ENCODE measurements at places on chromosomes 1 and 21.

DNA sequence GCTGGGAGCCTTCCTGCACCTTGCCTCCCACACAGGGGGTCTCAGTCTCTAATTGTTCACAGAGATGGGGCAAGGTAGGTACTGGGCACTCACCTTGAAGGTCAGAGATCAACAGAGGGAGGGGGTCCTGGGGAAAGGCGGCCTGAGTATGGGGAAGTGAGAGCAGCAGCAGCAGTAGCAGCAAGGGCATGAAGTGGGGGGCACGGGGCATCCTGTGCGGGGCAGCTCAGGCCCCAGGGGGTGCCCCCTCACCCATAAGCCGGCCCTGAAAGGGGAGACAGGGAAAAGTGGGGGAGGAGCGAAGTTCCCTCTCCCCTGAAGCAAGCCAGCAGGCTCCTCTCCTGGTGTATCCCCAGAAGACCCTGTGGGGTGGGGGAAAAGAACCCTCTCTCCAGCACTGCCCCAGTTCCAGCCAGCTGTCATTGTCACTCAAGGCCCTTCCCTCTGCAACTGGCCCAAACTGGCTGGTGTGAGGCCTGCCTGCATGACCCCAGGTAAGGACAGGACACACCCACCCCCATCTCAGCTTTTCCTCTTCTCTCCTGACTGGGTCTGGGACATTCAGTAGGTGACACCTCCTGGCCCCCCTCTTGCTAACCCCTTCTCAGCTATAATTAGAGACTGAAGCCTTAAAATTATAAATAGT lies 3.9 kb downstream of the SEMA6C start:
- DNase-seq: no peak

DNA sequence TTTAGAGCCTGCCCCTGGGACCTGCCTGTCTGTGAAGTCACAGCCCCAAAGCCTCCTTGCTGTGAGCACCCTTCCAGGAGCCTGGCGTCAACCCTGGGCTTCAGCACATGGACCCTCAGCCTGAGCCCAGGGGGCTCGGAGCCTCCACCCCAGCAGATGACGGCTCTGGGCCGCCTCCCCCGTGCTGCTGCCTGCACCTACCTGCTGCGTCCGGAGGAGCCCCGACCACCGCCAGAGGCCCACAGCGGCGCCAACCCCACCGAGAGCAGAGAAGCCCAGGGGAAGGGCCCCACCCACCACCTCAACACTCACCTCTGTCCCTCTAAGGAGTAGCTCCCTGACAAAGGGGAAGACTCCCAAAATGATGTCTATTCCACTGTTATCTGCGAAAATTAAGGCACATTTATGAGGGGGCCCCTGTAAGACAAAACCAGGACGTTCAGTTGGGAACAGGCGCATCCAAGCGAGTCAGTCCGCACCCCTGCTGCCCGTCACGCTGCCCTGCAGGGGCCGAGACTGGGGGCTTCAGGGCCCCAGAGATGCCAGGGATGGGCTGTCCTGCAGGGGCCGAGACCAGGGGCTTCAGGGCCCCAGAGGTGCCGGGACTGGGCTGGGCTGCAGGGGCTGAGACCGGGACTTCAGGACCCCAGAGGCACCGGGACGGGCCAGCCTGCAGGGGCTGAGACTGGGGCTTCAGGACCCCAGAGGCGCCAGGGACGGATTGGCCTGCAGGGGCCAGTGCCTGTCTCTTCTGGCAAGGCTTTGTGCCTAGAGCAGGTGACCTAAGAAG lies 15.8 kb downstream of the PANK4 start:
- no peak for DNase-seq

DNA sequence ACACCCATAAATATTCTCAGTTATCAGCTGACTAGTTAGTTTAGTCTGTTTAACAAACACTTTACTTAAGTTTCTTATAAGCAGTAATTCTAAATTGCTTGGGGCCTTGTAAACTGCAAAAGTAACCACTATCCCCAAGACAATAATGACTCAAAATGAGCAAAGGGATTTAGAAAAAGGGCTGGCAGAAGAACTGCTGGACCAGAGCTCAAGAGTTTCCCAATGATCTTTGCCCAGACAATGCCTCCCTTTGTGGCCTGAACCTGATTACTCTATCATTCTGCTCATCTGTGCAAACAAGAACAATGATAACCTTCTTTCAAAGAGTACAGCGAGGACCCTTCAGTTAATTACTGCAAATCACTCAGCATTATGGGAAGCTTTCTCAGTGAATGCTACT lies 123.5 kb downstream of the TIAM1 start:
- DNase-seq: no peak

DNA sequence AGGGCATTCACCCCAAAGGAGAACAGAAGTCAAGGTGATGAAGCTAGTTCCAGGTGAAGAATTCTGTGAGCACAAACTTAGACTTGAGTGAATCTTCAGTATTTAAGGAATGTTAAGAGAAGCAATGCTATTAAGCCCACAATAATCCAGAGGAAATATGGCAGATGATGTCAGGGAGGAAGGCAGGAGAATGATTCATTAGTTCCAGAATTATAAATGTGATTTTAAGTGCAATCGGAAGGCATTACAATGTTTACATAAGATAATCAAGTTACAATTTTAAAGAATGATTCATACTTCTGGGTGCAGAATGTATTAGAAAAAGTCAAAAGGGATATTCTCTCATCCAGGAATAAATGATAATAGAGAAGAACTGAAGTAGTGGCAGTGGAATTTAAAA lies 545.2 kb upstream of the BRINP3 start:
- DNase-seq: no peak

DNA sequence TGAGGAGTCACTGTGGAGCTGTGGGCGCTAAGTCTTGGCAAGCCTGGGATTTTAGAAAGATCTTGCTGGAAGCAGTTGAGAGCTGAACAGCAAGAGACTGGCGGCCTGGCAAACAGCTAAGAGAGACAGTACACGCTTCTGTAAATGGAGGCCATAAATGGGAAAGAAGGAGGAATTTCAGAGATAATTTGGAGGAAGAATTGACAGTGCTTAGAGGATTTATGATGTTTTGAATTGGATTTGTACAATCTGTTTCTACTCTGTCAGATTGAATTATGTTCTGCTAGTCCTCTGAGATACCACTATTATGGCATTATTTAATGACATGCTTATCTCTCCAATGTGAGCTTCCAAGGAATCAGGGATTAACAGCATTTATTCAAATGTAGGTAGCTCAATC lies 50.1 kb downstream of the ABCA4 start:
- no peak for DNase-seq

GRCh38 chr1:14567056-14567455 lies 31.4 kb upstream of the KAZN start:
- no peak for DNase-seq

DNA sequence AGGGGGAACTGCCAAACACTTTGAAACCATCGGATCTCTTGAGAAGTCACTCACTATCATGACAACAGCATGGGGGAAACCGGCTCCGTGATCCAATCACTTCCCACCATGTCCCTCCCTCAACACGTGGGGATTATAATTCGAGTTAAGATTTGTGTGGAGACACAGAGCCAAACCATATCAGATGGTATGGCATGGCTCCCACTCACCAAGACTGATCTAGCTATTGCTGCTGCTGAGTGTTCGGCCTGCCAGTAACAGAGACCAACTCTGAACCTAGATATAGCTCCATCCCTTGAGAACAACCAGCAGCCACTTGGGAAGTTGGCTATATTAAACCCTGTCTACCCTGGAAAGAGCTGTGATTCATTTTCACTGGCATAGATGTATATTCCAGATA lies 49.4 kb downstream of the CDCP2 start:
- no peak for DNase-seq

- no peak for DNase-seq
Measured at GRCh38 chr1:112389689-112390088, 6.3 kb upstream of the CTTNBP2NL start.

- no peak for DNase-seq
Measured at GRCh38 chr1:15700508-15700907, 16.4 kb downstream of the PLEKHM2 start.

DNA sequence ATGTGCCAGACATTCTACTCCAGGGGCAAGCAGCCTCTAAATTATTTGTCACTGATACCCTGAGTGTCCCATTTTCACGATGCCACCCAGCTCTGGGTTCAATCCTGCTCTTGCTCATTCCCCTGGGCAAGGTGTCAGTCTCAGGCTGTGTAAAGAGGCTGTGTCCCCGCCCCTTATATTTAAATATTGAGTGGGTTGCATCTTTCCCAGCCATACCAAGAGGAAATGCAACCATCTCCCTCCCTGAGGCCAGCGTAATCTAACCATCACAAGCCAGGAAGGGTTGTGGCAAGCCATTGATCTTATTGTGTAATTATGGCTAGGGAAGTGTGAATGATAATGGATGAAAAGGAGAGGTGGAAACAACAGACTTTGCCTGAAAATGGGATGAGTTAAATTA lies 54.7 kb upstream of the CLDN14 start:
- no peak for DNase-seq

- no peak for DNase-seq
Measured at GRCh38 chr21:14889080-14889810, 175.6 kb downstream of the NRIP1 start.

DNA sequence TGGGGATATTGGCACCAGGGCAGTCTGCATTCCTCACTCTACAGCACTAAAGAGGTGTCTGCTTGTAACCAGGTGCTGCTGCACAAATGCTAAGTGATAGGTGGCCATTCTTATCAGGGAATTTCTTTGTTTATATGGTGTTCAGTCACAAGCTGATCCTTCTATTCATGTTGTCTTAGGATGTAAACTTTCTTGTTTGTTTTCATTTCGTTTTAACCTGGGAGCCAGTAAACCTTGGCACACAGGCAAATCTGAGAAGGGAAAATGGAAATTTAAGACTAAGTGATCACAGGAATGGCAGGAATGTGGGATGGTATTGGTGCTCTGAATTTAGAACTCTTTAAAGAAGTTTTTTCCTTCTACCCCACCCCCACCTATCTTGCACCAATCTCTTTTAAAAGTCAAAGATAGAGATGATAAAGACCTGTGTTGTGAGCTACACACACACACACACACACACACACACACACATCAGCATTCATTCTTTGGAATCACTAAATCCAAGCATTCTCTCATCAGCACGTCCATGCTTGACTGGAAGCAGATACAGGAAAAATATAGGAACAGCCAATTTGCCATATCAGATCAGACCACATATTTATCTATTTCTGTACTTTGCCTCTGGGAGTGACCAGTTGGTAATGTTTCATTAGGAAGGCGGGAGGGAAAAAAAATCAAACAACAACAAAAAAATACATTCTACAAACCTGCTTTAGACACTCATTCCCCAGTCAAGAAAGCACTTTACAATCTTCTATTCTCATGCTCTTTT lies 451.4 kb upstream of the ADGRL2 start:
- DNase-seq: no peak

- no peak for DNase-seq
Measured at GRCh38 chr1:12167493-12168429, 970 bp downstream of the TNFRSF1B start.

DNA sequence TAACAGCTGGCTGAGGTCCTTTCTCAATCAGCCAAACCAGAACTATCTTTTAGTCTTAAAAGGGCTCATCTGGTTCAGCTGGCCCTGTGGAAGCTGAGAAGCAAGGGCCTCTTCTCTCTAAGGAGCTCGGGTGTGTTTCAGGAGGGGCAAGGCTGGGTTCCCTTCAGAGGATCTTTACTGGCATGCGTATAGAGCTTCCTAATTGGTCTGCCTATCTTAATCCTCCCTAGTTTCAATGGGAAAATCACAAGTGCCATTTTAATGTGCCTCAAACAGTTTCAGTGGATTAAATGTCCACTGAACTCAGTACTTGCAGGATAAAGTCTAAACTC lies 81.5 kb upstream of the LBR start:
- no peak for DNase-seq

DNA sequence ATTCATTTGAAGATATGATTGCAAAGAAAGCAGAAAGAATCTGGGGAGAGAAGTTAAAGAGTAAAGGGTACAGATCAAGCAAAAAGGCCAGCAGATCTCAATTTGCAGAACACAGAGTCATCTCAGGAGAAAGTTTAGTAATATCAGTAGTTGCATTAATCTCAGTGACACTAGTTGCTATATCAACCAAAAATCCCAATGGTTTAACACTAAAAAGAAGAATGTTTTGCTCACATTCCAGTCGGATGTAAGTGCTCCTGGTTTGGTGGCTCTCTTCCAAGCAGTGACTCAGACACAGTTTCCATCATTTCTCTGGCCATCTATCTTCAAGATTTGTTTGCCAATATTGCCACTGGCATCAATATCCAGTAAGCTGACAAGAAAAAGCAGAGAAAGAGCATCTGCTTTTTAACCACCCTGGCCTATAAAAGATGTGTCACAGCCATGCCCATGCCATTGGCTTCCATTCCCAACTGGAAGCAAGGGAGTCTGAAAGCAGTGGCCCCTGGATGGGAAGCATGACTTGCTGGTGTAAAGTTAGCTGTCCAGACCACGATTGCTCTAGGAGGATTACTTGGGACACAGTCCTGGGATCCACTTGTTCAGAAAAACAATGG lies 45.5 kb upstream of the AIM2 start:
- DNase-seq: no peak

DNA sequence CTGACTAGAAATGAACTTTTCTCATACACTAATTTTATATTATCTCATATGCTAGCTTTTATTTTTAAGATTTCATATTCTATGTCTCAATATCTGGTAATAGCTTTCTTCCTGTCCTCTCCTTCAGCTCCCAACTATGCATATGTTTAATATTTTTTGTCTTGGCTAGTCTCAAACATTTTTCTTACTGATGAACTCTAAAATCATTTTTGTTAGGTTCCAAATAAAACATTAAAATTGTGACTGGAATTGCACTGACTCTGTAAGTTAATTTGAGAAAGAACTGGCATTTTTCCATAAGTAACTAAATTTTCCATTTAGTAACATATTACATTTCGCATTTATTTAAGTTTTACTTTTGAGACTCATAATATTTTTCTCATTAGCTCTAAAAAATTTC lies 368.5 kb upstream of the DPYD start:
- no peak for DNase-seq

DNA sequence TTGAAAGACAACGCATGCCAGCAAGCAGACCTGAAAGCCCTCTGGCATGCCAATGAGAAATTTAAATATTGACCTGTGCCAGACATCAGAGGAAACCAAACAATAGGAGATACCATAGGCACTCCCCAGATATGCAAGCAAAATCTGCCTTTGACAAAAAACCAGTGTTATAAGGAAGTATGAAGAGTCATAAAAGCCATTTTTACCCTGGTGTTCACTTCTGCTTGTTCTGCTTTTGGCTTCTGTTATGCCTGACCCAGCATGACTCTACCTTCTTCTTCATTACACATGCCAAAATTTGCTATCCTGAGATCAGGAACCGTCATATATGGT lies 26.4 kb downstream of the NPHS2 start:
- no peak for DNase-seq
